ENCODE measurements at places on chromosomes 6 and 20.

DNA sequence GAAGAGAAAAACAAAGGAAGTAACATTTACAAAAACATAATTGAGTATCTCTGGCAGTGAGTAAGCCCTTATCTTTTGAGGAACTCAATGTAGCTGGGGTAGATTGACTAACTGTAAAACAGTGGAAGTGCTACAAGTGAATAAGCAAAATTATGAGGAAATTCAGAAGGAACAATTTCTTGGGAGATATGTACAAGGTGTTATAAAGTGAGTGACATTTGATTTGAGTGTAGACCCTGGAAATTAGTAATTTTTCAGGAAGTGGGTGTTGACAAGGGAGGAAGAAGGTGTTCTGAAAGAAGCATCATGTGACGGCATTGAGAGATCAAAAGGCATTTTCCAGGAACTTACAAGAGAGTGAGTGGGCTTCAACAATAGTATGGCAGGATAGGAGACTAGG is 22.2 kb downstream of the XRN2 start:
- DNase-seq: no peak

GRCh38 chr6:69570106-69570505 is 226.7 kb downstream of the LMBRD1 start:
- no peak for DNase-seq

DNA sequence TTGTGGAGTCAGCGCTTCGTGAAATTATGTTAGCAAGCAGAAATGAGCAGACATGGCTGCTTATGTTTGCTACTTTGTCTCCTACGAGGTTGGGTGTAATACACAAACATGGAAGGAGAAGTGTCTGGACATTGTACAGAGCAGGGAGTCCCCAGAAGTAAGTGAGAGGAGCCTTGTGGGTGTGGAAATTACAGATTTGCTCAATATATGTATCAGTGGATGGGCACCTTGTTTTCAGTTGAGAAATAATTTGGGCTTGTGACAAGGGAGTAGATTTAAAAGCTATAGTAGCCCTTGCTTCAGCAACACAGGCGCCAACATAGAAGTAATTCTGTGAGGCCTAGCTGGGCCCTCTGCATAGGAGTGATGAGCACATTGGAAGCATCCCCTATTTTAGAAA is 49.2 kb downstream of the HECA start:
- DNase-seq: no peak

GRCh38 chr6:143967706-143968376 is 40.2 kb downstream of the PLAGL1 start:
- DNase-seq: no peak

DNA sequence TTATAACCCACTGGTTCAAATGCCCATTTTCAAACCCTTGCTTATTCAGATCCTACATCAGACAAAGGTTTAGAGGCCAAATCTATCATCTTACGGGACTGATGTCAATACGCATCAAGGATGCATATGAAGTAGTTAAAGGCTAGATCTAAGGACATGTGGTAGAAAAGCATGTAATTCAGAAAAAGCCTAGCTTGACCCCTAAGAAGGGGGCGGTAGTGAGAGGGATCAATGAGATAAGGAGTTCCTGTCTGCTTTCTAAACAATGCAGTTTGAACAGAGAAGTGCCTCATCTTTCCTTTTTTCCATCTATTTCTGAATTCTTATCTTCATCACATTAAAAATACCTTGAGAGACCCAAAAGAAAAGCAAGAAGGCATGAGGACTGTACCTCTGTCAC is 237.7 kb downstream of the ARHGAP18 start:
- DNase-seq: no peak

DNA sequence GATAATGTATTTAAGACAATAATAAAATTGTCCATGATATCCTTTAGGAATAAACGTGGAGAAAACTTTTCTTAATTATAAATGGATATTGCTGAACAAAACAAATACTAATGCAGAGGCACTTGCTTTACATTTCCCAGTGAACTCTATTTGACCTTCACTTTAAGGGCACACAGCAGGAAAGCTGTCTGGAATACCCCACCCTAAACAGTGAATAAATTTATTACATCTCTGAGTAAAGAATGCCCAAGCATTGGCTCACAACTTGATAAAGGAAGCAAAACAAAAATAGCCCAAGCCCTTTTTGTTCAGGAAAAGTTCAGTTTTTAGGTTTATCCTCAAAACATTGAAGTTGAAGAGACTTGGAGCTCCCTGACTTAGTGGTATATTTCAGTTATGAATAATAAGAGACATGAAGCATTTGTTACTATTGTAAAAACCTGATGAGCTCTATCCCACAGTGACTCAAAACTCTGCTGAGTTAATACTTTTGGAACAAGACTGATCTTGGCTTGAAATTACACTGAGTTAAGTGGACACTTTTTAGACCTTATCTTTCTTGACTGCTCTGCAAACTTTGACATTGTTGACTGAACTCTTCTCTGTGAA is 353.9 kb downstream of the BCKDHB start:
- no peak for DNase-seq

- DNase-seq: no peak
These were observed 175.6 kb downstream of the PHACTR1 start for GRCh38 chr6:12892151-12892550.

GRCh38 chr6:86331265-86331840 is 606.0 kb upstream of the HTR1E start:
- peak; percentile 60 for DNase-seq

- DNase-seq: no peak
These were observed 35.4 kb downstream of the VAPB start for GRCh38 chr20:58424218-58424969.
